Brain (organoid and tissue), 16 donors: ENCODE measurements at places on chromosomes 7 and 10.

DNA sequence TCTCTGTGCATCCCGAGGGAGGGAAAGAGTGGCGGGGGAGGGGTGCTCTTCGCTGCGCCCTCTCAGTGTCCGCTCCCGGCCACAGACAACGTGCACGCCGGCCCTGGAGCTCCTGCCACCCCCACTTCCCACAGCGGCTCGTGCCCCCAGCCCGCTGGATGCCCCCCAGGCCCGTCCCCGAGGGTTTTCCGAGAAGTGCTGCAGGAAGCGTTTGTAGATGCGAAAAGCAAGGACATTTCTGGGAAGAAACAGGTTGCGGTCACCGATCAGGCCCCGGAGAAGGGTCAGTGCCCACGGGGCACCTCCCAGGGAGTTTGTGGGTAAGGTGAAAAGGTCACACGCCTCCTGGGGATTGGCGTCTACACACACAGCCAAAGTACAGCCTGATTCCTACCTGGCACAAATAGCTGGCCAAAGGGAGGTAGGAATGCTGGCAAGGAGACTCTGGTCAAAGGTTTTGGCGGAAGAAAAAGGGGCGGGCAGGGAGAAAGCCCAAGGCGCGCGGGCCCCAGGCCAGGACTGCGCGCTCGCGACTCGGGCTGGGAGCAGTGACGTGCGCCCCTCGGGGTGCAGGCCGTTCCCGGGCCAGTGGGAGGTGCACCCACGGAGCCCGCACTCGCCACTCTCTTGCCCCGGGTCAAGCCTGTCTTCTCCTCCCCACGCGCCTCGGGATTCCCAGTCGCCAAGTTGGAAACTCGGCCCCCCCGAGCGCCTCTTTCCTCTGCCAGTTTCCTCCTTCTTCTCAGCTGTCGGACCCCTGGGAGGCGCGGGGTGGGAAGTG is 1.5 kb upstream of the NRP1 start:
- DNase-seq = peak; percentile 40

GRCh38 chr10:58438340-58438871 is 53.2 kb downstream of the TFAM start:
- DNase-seq = no peak

GRCh38 chr7:106773228-106773627 is 91.9 kb upstream of the PIK3CG start:
- no peak for DNase-seq

DNA sequence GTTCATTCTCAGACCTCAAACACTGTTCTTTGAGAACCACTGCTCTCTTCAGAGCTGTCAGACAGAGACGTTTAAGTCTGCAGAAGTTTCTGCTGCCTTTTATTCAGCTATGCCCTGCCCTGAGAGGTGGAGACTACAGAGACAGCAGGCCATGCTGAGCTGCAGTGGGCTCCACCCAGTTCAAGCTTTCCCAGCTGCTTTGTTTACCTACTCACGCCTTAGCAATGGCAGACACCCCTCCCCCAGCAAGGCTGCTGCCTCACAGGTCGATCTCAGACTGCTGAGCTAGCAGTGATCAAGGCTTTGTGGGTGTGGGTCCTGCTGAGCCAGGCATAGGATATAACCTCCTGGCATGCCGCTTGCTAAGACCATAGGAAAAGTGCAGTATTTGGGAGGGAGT is 80.5 kb upstream of the CYP2C9 start:
- DNase-seq = no peak

DNA sequence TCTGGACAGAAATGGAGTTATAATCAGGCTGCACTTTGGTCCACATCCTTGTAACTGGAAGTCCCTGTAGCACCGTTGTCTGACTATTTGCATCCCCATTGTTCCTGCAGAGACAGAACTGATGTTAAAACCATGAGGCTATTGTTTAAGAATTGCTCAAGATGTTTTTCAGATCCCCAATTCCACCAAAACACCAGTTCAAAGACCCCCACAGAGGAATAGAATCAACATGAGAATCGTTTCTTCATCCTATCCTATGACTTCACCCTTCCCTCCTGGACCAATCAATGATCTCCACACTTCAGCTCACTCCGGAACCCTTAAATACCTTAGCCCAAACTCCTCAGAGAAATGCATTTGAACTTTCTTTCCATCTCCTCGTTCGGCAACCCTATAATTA is 57.1 kb upstream of the GRID1 start:
- DNase-seq = no peak

DNA sequence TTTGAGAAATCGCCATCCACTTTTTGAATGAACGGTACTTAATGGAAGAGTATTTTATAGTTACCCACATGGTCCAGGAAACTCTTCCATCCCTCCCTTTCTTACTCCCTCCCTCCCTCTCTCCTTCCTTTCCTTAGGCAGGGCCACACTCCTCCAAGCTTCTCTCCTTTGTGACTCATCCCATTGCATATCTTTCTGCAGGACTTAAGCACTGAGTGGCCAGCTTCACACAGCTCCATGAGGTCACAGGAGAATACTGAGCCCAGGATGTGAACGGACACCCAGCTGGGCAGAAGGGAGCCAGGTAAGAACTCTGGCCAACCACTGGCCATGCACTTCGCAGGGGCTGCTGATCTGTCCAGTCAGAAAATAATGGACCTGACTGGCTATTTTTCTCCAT is 189.7 kb upstream of the ADCY1 start:
- no peak for DNase-seq

GRCh38 chr10:99661377-99661763 is 2.1 kb downstream of the ENTPD7 start:
- no peak for DNase-seq

DNA sequence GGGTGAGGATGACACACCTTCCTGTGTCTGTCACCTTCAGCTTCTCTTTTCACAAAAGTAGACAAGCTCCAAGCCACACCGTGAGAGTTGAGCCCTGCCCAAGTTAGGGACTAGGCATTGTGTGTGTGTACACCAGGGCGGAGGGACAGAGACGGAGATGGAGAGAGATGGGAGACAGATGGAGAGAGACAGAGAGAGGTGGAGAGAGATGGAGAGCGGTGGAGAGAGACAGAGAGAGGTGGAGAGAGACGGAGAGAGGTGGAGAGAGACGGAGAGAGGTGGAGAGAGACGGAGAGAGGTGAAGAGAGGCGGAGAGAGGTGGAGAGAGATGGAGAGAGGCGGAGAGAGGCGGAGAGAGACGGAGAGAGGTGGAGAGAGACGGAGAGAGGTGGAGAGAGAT is 207.0 kb downstream of the DNAJB6 start:
- DNase-seq = no peak

- no peak for DNase-seq
Observed at GRCh38 chr7:77697535-77697831, 1.2 kb downstream of the RSBN1L start.

GRCh38 chr10:115830265-115830970 is 442.6 kb downstream of the GFRA1 start:
- DNase-seq = no peak

GRCh38 chr7:12764458-12764891 is 77.0 kb downstream of the ARL4A start:
- DNase-seq = peak; percentile 14
